Activated naive CD8-positive, alpha-beta T cell treated with anti-CD3 and anti-CD28 coated beads, Interleukin-2, amount 50 U/mL, for 16 hours (primary cell): ENCODE measurements at places on chromosomes 6 and 20.

- DNase-seq = no peak
Measured at GRCh38 chr6:132214716-132215115, 186.6 kb downstream of the MOXD1 start.

DNA sequence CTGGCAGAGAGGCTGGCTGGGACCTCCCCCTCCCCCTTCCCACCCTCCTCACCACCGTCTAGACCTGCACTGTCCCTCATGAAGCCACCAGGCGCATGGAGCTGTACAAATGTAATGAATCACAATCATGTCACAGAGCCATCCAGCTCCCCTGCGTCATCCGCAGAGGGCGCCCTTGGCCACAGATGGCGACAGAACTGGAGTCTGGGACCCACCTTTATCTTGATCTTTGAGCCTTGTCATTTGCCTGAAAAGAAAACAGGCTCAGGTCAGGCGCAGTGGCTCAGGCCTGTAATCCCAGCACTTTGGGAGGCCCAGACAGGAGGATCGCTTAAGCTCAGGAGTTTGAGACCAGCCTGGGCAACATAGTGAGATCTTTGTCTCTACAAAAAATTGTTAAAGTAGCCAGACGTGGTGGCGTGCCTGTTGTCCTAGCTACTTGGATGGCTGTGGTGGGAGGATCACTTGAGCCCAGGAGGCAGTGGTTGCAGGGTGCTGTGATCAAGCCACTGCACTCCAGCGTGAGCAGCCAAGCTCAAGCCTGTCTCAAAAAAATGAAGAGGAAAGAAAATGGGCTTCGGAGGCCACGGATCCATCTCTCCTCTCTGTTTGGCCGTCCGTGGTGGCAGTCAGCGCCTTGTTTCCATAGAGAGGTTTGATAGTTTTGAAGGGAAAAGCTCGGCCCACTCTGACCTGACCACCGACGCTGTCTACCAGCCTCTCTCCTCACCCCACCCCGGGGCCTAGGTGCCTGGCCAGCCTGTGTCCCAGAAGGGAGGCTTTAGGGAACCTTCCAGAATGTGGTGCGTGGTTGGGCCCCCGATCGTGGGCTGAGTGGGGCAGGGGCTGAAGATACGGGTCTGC lies 6.2 kb downstream of the COL9A3 start:
- DNase-seq = no peak

GRCh38 chr6:84808491-84809061 lies 44.2 kb upstream of the TBX18 start:
- DNase-seq = no peak

DNA sequence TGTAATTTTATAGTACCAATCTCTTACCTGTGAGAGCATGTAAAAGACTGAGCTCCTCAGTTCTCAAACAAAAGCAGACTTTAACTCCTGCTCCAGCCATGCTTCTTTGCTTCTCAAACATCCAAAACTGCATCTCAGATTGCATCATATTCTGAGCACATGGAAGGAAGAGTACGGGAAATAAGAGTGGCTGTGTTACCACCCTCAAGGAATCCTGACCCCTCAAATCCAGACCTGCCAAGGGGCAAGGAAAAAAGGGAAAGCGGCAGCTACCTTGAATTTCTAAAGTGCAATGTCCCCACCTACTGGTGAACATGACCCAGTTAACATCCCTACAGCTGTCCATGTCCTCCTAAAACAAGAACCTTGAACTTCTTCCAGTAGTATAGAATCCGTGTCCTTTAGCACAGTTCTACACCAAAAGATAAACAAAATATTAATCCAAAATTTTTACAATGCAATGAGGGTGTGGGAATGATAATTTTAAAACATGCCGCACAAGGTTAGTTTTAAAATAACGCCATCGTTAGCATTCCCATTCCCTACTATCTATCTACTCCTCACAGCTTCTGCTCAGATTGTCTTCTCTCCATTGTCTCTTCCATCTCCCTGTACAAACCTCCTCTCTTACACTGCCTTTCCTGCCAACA lies 34.1 kb upstream of the HLA-DQB1 start:
- DNase-seq = no peak

- no peak for DNase-seq
Measured at GRCh38 chr6:86949771-86950170, 12.4 kb downstream of the HTR1E start.

DNA sequence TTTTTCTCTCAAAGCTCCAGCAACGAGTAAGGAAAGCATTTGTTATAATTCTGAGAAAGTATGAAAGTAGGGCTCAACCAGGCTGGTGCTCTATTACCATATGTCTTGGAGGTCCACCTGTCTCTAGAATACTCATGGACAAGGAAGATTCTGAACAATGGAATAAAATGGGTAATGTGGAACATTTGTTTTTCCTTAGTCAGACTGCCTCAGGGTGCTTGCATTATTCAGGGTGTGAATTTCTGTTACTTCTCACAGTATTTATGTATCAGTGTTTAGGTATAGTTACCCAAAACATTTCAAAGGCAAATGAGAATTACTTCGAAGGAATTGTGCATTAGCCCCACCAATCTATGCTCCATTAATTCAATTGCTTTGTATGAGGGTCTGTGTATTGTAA lies 586.2 kb upstream of the CITED2 start:
- DNase-seq = no peak

- DNase-seq = no peak
Measured at GRCh38 chr6:69761853-69762252, 35.0 kb downstream of the LMBRD1 start.

DNA sequence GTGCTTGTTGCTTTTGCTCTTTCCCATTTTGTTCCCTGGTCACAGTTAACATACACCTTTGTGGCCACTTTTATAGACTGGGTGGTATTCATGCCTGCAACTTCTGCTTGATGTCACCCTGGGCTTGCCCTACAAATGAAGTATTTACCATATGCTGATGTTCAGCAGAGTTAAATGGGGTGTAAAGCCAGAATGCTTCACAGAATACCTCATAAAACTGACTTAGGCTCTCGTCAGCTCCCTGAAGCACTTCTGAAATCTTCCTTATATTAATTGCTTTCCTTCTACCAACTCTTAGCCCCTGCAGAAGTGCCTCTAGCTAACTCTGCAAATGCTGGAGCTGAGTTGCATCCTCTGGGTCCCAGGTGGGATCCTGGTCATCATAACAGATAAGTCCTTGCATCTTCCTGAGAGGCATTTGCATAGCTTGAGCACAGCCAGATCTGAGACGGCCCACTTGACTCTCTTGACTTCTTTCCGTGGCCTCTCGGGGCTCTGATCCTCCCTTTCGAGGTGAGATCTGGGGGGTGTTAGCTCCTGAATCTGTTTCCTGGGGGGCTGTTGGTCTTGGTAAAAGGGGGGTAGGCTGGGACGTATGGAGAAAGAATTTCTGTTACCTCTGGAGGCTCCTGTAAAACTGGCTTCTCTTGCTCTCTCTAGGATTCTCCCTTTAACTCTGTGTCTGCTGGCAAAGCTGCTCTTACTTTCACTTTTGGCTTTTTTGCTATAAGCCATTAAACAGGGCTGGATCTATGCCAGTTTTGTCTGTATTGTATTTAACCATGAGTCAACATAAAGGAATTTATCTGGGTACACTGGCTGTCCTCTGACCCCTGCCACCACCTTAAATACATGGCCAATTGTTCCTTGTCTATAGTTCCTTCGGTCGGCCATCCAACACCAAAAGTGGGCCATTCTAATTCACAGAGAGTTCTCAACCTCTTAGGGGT lies 223.0 kb upstream of the SYNCRIP start:
- no peak for DNase-seq

- DNase-seq = no peak
Measured at GRCh38 chr6:148193063-148193680, 149.5 kb upstream of the SASH1 start.

GRCh38 chr6:33824461-33825154 lies 20.8 kb upstream of the MLN start:
- no peak for DNase-seq

GRCh38 chr6:105831311-105832097 lies 254.6 kb upstream of the PRDM1 start:
- no peak for DNase-seq

DNA sequence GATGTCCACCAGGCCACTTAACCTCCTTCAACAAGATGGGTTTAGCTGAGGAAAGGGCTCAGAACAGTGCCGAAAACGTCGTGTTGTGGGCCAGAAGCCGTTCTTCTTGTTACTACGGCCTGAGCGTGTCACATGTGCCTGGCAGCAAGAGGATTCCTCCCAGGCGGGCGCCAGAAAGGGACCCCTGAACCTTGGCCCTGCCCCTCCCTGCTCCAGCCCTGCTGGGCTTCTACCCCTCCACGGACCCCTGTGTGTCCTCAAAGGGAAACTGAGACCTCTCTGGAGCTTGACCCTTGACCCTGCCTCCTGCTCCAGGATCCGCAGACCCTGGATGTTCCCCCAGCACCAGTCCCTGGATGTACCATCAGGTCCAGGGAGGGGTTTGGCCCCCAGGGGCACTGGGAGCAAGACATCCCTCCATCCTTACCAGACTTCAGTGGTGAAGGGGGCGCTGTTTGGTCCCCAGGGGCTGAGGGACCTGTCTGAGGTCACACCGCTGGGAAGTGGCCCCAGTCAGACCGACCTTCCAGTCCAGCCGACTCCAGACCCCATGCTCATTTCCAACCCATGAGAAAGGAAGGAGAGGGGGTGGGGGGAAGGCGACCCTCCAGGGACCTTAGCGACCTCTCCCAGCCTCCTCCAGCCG lies 10.1 kb downstream of the HRH3 start:
- no peak for DNase-seq

- DNase-seq = no peak
Measured at GRCh38 chr6:4953440-4953839, 50.4 kb downstream of the RPP40 start.

GRCh38 chr6:409370-409972 lies 17.9 kb downstream of the IRF4 start:
- DNase-seq = no peak

DNA sequence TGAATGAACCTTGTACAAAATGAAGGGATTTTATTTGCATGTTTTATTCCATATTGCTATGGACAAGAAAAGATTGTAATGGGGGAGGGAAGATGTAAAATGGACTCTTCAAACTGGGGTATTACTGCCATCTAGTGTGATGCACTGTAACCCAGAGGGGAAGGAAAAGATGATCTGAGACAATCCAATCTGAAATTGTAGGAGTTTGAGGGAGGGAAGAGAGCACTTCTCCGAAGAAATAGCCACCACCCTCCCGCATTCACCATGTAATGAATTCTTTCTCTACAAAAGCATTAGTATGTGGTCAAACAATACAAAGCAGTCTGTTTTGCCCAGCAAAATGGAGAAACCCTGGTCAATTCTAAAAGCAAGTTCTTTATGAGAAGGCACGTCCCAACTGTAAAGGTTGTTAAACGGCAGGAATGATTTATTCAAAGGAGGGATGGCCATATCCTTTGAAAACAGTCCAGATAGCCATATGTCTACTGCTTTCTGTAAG lies 679.5 kb upstream of the NRSN1 start:
- no peak for DNase-seq

- no peak for DNase-seq
Measured at GRCh38 chr20:33372993-33373441, 28.3 kb downstream of the CDK5RAP1 start.

- no peak for DNase-seq
Measured at GRCh38 chr6:135013211-135013610, 41.4 kb downstream of the HBS1L start.

DNA sequence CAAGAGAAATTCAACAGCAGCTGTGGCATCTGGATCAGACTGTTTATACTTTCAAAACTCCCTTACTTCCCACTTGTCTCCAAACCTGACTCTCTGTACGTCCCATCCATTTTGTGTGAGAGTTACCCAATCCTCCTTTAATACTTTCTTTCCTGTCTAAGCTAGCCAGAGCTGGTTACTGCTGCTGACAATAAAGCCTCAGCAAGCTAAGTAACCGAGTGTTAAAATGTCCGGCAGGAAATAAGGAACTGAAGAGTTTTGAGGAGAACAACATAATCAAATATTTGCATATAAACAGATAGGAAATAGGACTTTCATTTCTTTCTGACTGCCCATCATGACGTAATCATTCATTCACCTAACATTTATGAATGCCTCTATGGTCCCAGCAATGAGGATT lies 11.6 kb downstream of the TMEM30A start:
- no peak for DNase-seq

DNA sequence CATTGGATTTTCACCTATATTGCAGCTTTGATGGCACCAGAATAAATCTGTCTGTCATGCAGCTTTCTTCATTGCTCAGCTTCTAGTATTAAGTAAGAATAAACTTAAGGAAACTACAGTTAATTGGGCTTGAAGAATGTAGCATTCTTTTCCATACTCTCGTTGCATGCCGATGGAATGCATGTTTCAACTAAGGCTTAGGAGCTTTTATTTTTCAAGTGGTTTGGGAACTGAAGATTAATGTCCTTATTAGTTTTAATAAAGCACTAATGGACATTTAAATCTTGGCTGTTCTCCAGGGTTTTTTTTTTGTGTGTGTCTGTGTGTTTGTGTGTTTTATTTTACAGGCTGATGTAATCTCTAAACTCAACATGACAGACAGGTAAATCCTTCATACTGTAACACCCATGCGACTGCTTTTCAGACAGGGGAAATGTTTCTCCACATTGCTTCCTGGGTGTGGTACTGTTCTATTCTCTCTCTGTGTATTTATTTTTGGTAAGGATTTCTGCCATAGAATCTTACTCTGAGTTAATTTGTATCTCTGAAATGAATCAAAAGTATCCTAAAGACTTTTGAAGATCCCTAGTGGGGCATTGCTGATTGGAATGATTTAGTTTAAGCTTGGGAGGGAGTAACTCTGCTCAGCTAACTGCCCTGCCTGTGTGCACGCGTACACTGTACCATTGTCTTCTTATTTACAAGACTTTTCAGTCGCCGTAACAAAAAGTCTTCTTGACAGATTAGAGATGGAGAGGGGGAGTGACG lies 38.0 kb downstream of the SLC9A8 start:
- no peak for DNase-seq

DNA sequence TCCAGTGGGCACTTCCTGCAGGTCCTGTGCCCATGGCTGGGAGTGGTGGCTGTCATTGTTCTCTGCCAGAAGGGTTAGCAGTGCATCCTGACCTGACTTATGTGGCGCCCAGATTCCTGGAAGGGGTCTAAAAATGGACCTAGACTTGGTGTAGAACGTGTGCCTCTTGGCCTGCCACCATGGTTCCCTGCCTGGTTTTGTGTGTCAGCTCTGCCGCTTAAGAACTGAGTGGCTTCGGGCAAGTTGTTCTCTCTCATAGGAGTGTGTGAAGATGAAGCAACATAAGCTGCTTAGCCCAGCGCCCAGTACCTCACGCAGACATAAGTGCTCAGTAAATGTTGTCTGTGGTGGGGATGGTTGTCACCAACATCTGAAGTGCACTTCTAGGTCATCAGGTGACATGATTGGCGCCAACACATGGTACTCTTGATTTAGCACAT lies 52.1 kb downstream of the PTPN1 start:
- DNase-seq = no peak

DNA sequence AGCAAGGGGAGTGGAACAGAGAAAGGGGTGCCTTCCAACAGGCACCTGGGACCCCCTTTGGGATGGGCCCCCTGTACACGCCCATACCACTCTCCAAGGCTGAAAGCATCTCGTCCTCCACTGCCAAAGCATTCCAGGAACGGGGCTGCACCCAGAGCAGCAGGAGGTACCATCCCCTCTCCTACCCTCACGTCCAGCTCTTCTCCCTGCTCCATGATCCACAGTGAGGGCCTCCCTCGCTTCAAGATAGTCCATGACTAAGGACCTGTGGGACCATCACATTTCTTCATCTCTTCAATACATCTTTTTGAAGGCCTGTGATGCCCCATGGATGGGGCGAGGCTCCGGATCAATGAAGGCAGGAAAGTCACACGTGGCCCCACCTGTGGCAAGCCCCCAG lies 209.9 kb downstream of the ANKRD60 start:
- DNase-seq = no peak
